ENCODE measurements at places on chromosomes 1 and 21. TPM values are rescaled to one million over a fixed set of nuclear protein-coding genes. Genes with fewer than 3 reads are reported as not detected.

Gene ATP1A4
- total RNA-seq: 0.20 TPM

- DNase-seq: no peak
- H3K27me3 ChIP-seq: no peaks in the 10 kb centered on the region
- peaks cover 7% of the 10 kb centered on the region for H3K4me1 ChIP-seq
- H3K27ac ChIP-seq: no peak overlapping the region
These were observed 112.4 kb downstream of the PLXNA2 start for GRCh38 chr1:208131621-208132286.

DNA sequence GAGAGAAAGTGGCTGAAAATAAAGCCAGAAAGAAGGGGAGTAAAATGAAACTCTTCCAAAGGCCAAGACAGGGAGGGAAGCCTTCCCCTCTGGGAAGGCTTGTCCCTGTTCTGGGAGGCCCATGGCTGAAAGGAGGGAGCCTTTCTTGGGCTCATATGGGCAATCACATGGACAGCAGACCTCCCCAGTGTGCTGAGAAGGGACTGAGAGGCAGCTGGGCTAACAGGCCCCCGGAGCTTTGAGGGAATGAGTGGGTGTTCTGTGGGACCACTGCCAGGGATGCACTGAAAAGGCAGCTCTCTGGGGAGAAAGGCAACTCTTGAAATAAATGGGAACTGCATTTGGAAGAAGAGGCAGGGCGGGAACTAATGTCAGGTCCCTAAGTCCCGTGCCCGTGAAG lies 39.1 kb downstream of the KANK4 start:
- H3K4me3 ChIP-seq: no peak overlapping the region
- H3K27me3 ChIP-seq: peaks cover 6% of the 10 kb centered on the region
- no peak overlapping the region for H3K27ac ChIP-seq

- no peaks in the 10 kb centered on the region for H3K27me3 ChIP-seq
- peak; percentile 64 for DNase-seq
- no peak overlapping the region for H3K27ac ChIP-seq
- H3K4me1 ChIP-seq: no peaks in the 10 kb centered on the region
- no peak overlapping the region for H3K4me3 ChIP-seq
These were observed 170.0 kb downstream of the GRIK3 start for GRCh38 chr1:36864182-36864822.

GRCh38 chr1:86502721-86503405 lies 34.1 kb downstream of the CLCA1 start:
- peak overlapping the region; percentile 97 for H3K27ac ChIP-seq
- peak overlapping the region; percentile 87 for H3K4me3 ChIP-seq
- H3K36me3 ChIP-seq: peaks cover 1% of the 10 kb centered on the region
- H3K4me1 ChIP-seq: peaks cover 2% of the 10 kb centered on the region
- no peaks in the 10 kb centered on the region for H3K27me3 ChIP-seq

DNA sequence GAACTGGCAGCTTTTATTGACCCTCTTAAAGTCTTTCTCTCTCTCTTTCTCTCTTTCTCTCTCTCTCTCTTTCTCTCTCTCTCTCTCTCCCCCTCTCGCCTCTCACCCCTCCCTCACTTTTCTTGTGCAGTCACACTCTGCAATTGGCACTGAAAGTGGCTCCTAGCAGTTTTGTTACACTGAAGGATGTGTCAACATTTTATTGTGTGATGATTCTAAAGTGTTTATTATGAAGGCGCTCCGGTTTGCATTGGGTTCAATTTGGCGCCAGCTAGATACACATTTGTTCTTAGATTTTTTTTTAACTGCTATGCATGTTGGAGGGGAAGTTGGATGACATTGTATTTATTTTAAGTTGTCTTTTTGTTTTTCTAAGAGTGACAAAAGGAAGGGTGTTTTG lies 64.0 kb upstream of the CHRM3 start:
- no peaks in the 10 kb centered on the region for H3K27me3 ChIP-seq
- DNase-seq: no peak
- H3K27ac ChIP-seq: no peak overlapping the region
- H3K4me1 ChIP-seq: no peaks in the 10 kb centered on the region
- H3K36me3 ChIP-seq: no peaks in the 10 kb centered on the region

DNA sequence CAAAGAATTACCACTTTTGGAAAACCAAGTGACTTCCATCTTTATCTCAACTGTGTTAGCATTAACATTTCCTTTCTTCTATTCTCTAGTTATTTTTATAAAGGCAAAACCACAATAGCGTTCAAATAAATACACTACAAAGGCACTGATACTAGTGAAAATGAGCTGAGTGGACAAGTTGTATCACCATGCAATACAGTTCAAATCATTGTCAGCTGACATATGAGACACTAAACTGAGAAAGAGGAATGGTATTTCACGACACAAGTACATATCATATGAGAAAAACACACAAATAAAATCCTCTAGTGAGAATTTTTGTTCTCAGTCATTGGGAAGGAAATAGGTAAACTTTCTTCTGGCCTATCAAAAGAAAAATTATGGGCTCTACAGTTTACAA lies 26.2 kb downstream of the ENAH start:
- H3K36me3 ChIP-seq: peaks cover 8% of the 10 kb centered on the region
- H3K27ac ChIP-seq: no peak overlapping the region
- no peaks in the 10 kb centered on the region for H3K27me3 ChIP-seq
- peaks cover 6% of the 10 kb centered on the region for H3K4me1 ChIP-seq
- no peak for DNase-seq
